ENCODE measurements at places on chromosomes 1 and 21.

DNA sequence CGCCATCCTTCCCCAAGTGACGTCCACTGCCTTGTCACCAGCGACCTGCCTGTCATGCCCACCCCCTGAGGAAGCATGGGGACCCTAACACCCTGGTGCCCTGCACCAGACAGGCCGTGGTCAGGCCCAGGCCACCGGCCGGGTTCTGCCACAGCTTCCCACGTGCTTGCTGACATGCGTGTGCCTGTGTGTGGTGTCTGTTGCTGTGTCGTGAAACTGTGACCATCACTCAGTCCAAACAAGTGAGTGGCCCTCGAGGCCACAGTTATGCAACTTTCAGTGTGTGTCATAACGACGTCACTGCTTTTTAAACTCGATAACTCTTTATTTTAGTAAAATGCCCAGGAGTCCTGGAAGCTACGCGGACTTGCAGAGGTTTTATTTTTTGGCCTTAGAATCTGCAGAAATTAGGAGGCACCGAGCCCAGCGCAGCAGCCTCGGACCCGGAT lies 8.5 kb upstream of the CTRC start:
- no peaks in the 10 kb centered on the region for H3K27me3 ChIP-seq
- no peak overlapping the region for H3K4me3 ChIP-seq
- no peaks in the 10 kb centered on the region for H3K4me1 ChIP-seq
- H3K36me3 ChIP-seq = peaks cover 14% of the 10 kb centered on the region

DNA sequence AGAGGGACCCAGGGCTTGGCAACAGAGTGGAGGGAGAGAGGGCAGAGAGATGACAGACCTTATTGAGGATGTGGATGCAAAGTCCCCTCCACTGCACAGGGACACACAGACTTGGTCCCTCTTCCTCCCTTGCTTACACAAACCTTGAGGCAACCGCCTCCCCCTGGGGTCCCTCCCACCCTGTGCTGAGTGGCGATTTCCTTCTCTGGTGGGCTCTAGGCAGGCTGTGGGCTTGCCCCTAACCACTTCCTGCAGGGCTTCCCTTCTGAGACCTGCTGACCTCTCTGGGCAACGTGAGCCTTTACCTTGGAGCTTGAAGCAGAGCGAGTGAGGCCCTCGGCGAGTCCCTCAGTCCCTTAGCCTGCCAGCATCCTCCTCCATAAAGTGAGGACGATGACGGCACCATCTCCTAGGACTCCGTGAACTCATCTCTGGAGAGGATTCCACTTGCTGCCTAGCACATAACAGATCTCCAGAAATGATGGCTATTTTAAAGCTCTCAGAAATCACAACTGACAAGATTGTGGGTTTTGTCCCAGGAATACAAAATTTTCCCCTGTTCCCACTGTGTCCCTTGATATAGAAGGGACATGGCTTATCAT lies 25.0 kb downstream of the KIAA1614 start:
- no peak for DNase-seq
- no peak overlapping the region for H3K4me3 ChIP-seq
- peaks cover 34% of the 10 kb centered on the region for H3K27me3 ChIP-seq
- H3K36me3 ChIP-seq = no peaks in the 10 kb centered on the region
- no peak overlapping the region for H3K27ac ChIP-seq

DNA sequence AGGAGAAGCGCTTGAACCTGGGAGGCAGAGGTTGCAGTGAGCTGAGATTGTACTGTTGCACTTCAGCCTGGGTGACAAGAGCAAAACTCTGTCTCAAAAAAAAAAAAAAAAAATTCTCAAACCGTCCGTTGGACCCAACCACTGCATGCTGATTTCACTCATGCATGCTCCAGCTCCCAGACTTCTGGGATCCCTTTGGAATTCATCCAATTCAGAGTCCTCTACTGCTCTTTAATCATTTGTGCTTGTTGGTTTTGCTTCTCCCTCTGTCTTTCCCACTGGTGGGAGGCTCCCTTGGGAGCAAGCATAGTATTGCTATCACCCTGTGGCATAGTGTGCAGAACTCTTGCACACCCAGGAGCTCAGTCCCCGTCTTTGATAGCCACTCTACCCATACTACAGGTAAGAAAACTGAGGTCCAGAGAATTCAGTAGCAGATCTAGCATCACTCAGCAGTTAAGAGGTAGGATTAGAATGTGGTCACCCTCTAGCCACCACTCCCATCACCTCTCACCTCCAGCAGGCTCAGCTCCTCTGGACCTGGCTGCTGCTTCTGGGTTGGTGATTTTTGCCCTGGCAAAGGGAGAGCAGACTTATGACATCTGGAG lies 3.1 kb upstream of the LMNA start:
- no peak for DNase-seq
- peaks cover 32% of the 10 kb centered on the region for H3K4me1 ChIP-seq
- peaks cover 1% of the 10 kb centered on the region for H3K36me3 ChIP-seq
- no peak overlapping the region for H3K4me3 ChIP-seq
- peaks cover 90% of the 10 kb centered on the region for H3K27me3 ChIP-seq

- no peaks in the 10 kb centered on the region for H3K4me1 ChIP-seq
- no peak overlapping the region for H3K4me3 ChIP-seq
- H3K36me3 ChIP-seq = no peaks in the 10 kb centered on the region
- H3K27ac ChIP-seq = no peak overlapping the region
- DNase-seq = no peak
Observed at GRCh38 chr1:118947003-118947765, 41.0 kb downstream of the TBX15 start.

- H3K27ac ChIP-seq = no peak overlapping the region
- no peak overlapping the region for H3K4me3 ChIP-seq
- no peak for DNase-seq
- peaks cover 47% of the 10 kb centered on the region for H3K36me3 ChIP-seq
- H3K4me1 ChIP-seq = peaks cover 10% of the 10 kb centered on the region
- no peaks in the 10 kb centered on the region for H3K27me3 ChIP-seq
Observed at GRCh38 chr1:193140254-193140653, 18.4 kb downstream of the CDC73 start.

DNA sequence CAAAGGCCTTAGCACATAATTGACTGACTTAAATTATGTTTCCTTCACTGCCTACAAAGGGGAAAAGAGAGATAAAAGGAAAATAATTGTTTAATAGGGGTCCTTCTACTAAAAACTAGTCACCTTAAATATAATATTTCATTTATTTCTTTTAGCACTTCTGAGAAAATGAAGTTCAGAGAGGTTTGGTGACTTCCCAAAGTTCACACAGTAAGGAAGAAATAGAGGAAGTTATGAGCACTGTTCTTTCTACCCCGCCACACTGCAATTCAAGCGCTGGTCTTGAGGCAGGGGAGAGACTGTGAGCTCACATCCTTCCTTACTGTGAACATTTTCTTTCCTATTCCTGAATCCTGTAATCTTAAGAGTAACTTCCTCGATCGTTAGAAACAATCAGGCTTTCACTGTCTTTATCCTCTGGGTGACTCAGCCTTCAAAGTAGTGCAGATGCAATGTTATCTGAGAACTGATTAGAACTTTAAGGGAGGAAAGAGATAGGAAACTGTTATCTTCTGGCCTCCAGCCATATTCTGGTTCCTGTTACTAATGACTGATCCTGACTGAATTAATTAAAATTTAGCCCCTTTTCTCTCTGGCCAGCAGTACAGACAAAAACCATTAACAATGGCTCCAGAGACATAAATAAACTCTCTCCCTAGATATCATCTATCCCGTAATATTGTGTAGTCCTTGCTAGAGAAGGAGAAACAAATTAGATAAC lies 6.8 kb downstream of the RGS5 start:
- H3K27ac ChIP-seq = no peak overlapping the region
- H3K27me3 ChIP-seq = no peaks in the 10 kb centered on the region
- DNase-seq = no peak

- H3K27me3 ChIP-seq = peaks cover 11% of the 10 kb centered on the region
- no peak overlapping the region for H3K27ac ChIP-seq
- H3K4me3 ChIP-seq = no peak overlapping the region
Observed at GRCh38 chr1:183365093-183365492, 53.1 kb downstream of the NMNAT2 start.

GRCh38 chr1:157806431-157807149 lies 13.3 kb downstream of the FCRL1 start:
- H3K4me1 ChIP-seq = no peaks in the 10 kb centered on the region
- H3K27ac ChIP-seq = no peak overlapping the region
- H3K36me3 ChIP-seq = no peaks in the 10 kb centered on the region
- no peak overlapping the region for H3K4me3 ChIP-seq
- H3K27me3 ChIP-seq = peaks cover 10% of the 10 kb centered on the region
- DNase-seq = no peak

- peaks cover 3% of the 10 kb centered on the region for H3K36me3 ChIP-seq
- no peaks in the 10 kb centered on the region for H3K4me1 ChIP-seq
- DNase-seq = no peak
- no peak overlapping the region for H3K27ac ChIP-seq
Observed at GRCh38 chr1:213260311-213261075, 209.5 kb downstream of the RPS6KC1 start.

DNA sequence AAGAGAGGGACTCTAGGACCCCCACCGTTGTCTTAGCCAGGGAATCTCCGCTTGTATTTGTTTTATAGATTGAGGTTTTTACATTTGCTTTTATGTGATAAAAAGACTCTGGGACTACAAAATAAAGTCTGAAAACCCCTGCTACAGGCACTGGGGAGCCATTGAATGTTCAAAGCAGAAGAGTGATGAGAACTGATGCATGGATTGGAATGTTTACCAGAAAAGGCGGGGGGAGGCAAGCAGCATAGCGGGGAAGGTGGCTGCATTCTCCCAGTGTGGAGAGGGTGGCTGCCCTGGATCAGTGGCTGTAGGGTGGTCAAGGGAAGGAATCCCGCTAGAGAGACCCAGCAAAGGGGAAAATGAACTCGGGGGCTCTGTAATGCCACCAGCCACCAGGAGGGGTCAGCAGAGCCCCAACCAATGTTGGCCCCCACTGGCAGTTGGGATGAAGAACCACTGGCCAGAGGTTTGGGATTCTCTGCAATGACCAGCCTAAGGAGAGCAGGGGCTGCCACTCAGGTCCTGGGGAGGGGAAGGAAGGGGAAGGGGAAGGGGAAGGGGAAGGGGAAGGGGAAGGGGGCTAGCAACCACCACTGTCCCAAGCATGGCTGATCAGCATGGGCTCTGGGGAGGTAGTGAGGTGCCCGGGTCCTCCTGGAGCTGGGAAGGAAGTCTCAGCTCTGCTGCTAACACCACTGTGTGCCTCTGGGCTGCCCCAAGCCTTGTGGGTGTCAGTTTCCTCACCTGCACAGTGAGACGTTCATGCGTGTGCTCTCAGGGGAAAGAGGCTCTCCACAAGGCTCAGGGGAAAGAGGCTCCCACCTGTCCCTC lies 19.2 kb upstream of the PEF1 start:
- H3K27me3 ChIP-seq = peaks cover 44% of the 10 kb centered on the region
- no peaks in the 10 kb centered on the region for H3K36me3 ChIP-seq
- H3K4me1 ChIP-seq = no peaks in the 10 kb centered on the region
- H3K27ac ChIP-seq = no peak overlapping the region

DNA sequence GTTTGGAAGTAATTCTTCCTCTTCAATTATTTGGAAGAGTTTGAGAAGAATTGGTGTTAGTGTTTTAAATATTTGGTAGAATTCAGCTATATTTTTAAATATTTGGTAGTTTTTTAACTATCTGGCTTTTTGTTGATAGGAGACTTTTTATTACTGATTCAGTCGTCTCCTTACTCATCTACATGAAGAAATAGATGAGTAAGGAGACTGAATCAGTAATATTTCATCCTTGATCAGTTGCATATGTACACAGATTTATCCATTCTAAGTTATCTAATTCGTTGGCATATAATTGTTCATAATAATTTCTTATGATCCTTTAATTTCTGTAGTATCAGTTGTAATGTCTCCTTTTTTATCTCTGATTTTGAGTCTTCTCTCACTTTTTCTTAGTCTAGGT lies 224.1 kb downstream of the GPR52 start:
- H3K27me3 ChIP-seq = no peaks in the 10 kb centered on the region
- DNase-seq = no peak
- no peaks in the 10 kb centered on the region for H3K4me1 ChIP-seq
- H3K27ac ChIP-seq = no peak overlapping the region

DNA sequence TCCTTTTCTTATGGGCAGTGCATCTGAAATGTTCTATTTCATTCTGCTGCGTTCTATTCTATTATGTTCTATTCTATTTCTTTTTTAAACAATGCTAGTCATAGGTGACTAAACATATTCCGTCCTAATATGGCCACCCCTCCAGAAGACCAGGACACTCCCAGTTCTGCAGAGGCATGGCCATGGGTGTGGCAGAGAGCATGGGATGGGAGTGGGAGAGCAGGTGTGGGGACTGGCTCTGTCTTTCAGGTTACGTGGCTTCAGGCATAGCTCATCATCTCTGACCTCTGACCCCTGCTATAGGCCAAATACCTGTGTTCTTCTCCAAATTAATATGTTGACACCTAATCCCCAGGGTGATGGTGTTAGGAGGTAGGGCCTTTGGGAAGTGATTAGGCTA lies 33.4 kb upstream of the TLR5 start:
- DNase-seq = no peak
- H3K27me3 ChIP-seq = peaks cover under 1% of the 10 kb centered on the region
- H3K27ac ChIP-seq = no peak overlapping the region
- H3K36me3 ChIP-seq = no peaks in the 10 kb centered on the region

- no peak overlapping the region for H3K4me3 ChIP-seq
- H3K27me3 ChIP-seq = peaks cover 26% of the 10 kb centered on the region
Observed at GRCh38 chr1:183435497-183435896, 17.3 kb upstream of the NMNAT2 start.

DNA sequence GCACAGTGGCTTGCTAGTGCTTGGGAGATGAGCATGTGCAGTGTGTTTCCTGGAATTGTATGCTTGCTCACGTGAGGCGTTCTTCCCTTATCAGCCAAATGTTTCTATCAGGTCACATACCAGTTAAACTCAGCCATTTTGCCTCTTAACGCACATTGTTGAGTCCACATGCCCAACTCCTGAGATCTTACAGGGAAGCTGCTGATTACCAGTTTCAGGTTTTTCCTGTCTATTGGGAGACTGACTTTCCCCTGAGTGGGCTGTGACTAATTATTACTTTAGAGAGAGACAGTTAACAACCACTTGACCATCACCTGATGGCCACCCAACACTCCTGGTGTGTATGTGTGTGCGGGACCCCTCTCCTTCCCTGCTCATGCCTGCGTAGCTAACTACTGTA lies 161.3 kb upstream of the PTGFR start:
- no peaks in the 10 kb centered on the region for H3K36me3 ChIP-seq
- H3K4me1 ChIP-seq = no peaks in the 10 kb centered on the region
- no peak for DNase-seq
- peaks cover 4% of the 10 kb centered on the region for H3K27me3 ChIP-seq
- H3K4me3 ChIP-seq = no peak overlapping the region

GRCh38 chr1:5810553-5811270 lies 181.5 kb downstream of the NPHP4 start:
- H3K27me3 ChIP-seq = no peaks in the 10 kb centered on the region
- H3K4me1 ChIP-seq = no peaks in the 10 kb centered on the region
- H3K4me3 ChIP-seq = no peak overlapping the region
- H3K36me3 ChIP-seq = no peaks in the 10 kb centered on the region

- no peaks in the 10 kb centered on the region for H3K4me1 ChIP-seq
- H3K27me3 ChIP-seq = no peaks in the 10 kb centered on the region
- no peaks in the 10 kb centered on the region for H3K36me3 ChIP-seq
- no peak for DNase-seq
- H3K4me3 ChIP-seq = no peak overlapping the region
Observed at GRCh38 chr1:7229696-7230631, 444.7 kb downstream of the CAMTA1 start.

GRCh38 chr1:44036409-44037139 lies 5.3 kb upstream of the SLC6A9 start:
- no peaks in the 10 kb centered on the region for H3K36me3 ChIP-seq
- peak; percentile 79 for DNase-seq
- no peak overlapping the region for H3K4me3 ChIP-seq
- no peak overlapping the region for H3K27ac ChIP-seq

GRCh38 chr1:44476891-44477290 lies 71.8 kb downstream of the RNF220 start:
- DNase-seq = no peak
- H3K4me3 ChIP-seq = no peak overlapping the region
- H3K27ac ChIP-seq = no peak overlapping the region
- no peaks in the 10 kb centered on the region for H3K36me3 ChIP-seq
- H3K27me3 ChIP-seq = peaks cover 23% of the 10 kb centered on the region
